ENCODE measurements at places on chromosomes 4 and X.
A peak's percentile ranks its signal among the peaks of the same experiment; 100 is the strongest.

GRCh38 chr4:142351958-142352357, 494.1 kb downstream of the INPP4B start:
- DNase-seq, result no peak

DNA sequence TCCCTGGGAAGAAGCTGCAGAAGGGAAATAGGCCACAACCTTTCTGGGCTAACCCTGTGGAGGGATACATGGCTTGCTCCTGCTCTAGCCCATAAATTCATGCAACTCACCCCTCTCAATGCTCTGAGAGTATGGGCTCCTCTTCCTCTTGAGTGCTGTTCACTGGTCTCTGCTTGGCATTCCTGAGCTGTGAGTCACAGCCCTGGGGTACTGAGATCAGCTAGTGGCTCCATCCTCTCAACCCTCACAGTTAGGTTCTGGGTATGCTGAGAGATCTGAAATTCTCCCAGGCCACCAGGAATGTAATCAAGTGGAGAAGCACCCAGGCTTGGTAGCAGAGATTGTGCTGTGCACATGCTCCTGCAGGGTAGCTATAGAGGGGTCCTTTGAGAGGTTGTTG, 60.6 kb upstream of the SPANXN2 start:
- DNase-seq, result no peak

DNA sequence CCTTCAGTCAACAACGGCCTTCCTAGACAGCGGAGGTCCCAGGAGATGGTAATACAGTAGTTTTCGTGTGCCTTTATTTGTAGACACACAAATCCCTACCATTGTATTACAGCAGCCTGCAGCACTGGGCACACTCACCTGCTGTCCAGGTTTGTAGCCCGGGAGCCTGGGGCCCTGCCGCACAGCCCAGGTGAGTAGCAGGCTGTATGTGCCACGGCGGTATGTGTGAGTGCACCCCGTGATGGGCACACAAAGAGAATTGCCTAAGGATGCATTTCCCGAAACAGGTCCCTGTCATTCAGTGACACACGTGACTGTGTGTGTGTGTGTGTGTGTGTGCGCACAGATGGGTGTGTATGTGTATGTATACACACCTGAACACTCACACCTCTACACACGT, 8.1 kb upstream of the SLC25A6 start:
- DNase-seq, result no peak

DNA sequence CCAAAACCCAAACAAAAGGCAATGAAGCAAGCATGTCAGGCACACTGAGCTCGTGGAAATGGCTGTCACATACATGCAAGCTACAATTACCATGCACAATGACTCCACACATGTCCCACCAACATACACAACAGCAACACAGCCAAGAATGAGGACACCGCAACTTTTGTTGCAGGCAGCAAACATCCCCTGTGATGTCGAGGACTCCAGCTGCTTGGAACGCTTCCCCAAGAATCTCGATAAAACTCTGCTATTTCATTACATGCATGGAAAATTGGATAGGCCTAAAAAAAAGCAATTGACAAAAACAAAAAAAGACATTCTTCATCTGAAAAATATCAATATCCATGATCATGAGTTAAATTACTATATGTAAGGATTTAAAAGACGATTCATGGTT, 11.8 kb downstream of the ANOS1 start:
- no peak for DNase-seq

GRCh38 chrX:65697915-65698796, 30.7 kb downstream of the MSN start:
- peak; percentile 60 for DNase-seq

DNA sequence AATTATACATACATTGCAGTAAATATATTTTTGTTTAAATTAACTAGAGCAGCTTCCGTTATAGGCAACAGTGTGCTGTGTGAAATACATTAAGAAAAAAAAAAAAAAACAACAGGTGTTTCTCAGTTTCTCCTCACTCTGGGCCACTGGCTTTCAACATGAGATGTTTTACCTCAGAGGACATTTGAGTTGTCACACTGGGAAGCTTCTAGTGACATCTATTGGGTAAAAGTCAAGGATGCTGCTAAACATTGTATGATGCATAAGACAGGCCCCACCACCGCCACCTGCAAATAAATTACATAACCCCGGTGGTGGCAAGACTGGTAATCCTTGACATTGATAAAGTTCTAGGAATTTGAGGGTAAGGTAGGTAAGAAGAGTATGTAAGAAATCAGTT, 1512.2 kb downstream of the C4orf33 start:
- no peak for DNase-seq

DNA sequence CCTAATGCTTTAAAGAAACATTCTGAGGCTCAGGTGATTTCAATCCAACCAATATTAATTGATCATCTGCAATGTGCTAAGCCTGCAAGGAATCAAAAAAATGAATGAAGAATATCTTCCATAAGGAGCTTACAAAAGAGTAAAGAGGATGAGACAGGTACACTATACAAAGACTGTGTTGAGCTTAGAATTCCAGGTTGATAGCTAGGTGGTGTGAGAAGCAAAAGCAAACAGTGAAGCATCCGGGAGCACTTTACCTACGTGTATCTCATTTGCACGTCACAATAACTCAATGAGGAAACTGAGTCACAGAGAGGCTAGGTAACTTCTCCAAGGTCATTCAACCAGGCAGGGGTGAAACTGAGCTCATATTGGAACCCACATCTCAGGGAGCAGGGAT, 37.1 kb downstream of the FAM114A1 start:
- DNase-seq, result no peak

DNA sequence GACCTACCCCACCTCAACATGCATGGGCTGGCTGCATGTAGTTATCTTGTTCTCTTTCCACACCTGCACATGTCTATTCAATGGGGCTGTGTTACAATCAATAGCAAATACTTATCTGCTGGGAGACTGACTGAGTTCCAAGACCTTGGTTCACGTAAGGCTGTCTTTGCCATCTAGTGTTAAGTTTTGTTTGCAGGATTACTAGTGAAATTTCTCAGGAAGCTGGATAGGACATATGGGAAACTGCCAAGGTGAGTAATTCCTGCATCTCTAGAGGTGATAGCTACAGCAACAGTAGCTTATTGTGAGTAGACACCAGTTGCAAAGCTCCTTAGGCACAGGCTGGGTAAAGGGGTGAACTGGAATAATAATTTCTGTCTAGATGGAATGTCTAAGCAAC, 177.5 kb downstream of the ENOX2 start:
- no peak for DNase-seq

GRCh38 chrX:118550792-118551191, 55.2 kb downstream of the DOCK11 start:
- DNase-seq, result no peak

GRCh38 chrX:121283921-121284320, 236.5 kb downstream of the GLUD2 start:
- DNase-seq, result no peak

All from stimulated activated CD8-positive, alpha-beta memory T cell treated with anti-CD3 and anti-CD28 coated beads, Interleukin-2, amount 100 ng/mL, for 48 hours (primary cell).